ENCODE measurements at places on chromosomes 1 and 21. TPM values are rescaled to one million over a fixed set of nuclear protein-coding genes. Genes with fewer than 3 reads are reported as not detected.

FCRL2 gene
- 2.3 TPM for total RNA-seq

OR2T33 gene
- not detected for total RNA-seq

ITLN2 gene
- total RNA-seq, result 1.6 TPM

GBP2 gene
- 33.9 TPM for total RNA-seq

TFF2 gene
- total RNA-seq, result not detected

ERVH48-1 gene
- total RNA-seq, result 1.1 TPM

COL9A2 gene
- 6.6 TPM for total RNA-seq

PPP1R8 gene
- total RNA-seq, result 32.1 TPM

SPOCD1 gene
- total RNA-seq, result 0.51 TPM

FAM167B gene
- 5.4 TPM for total RNA-seq

PYHIN1 gene
- total RNA-seq, result 2.4 TPM

PLA2G2A gene
- total RNA-seq, result 33.1 TPM

ERICH3 gene
- 20.7 TPM for total RNA-seq

ZNF648 gene
- total RNA-seq, result 0.20 TPM

CNKSR1 gene
- total RNA-seq, result 29.9 TPM

B3GALT2 gene
- total RNA-seq, result 0.61 TPM

FMOD gene
- total RNA-seq, result 93.4 TPM

AMY1A gene
- total RNA-seq, result 10.4 TPM

PBX1 gene
- 112 TPM for total RNA-seq

SCYL3 gene
- 9.5 TPM for total RNA-seq

SPATA1 gene
- total RNA-seq, result 3.9 TPM

OR2L5 gene
- total RNA-seq, result not detected

NCAM2 gene
- total RNA-seq, result 9.0 TPM

INSRR gene
- total RNA-seq, result not detected

TRIM63 gene
- total RNA-seq, result 0.25 TPM

TLCD4 gene
- 18.7 TPM for total RNA-seq

SPRR2E gene
- not detected for total RNA-seq

TNNT2 gene
- total RNA-seq, result 6.8 TPM

TNFRSF14 gene
- total RNA-seq, result 67.4 TPM

SELP gene
- total RNA-seq, result 11.2 TPM

DAB1 gene
- 0.12 TPM for total RNA-seq

SPSB1 gene
- total RNA-seq, result 9.5 TPM

ST6GALNAC5 gene
- total RNA-seq, result 45.8 TPM

SLAMF9 gene
- total RNA-seq, result 0.43 TPM

CD1D gene
- total RNA-seq, result 3.5 TPM

APOBEC4 gene
- total RNA-seq, result 3.3 TPM

OPTC gene
- not detected for total RNA-seq

PALMD gene
- total RNA-seq, result 32.2 TPM

CYB5RL gene
- 9.0 TPM for total RNA-seq

SLC45A3 gene
- total RNA-seq, result 8.6 TPM

GABPA gene
- 43.6 TPM for total RNA-seq

NEXN gene
- total RNA-seq, result 14.2 TPM

FCRLB gene
- 0.86 TPM for total RNA-seq

CHRNB2 gene
- total RNA-seq, result 0.09 TPM

VSIG8 gene
- 0.23 TPM for total RNA-seq

HFM1 gene
- total RNA-seq, result 1.0 TPM

RBBP5 gene
- 18.0 TPM for total RNA-seq

PDC gene
- total RNA-seq, result not detected

C1orf116 gene
- 130 TPM for total RNA-seq

SFN gene
- 118 TPM for total RNA-seq

RGS7 gene
- not detected for total RNA-seq

NBPF4 gene
- total RNA-seq, result not detected

Measured in lung (tissue), 17 donors.